ENCODE measurements at places on chromosomes 1 and 21. TPM values are rescaled to one million over a fixed set of nuclear protein-coding genes. Genes with fewer than 3 reads are reported as not detected.

Gene PROX1
- total RNA-seq, result 82.9 TPM

Gene AMY1B
- total RNA-seq, result not detected

Gene NHLH2
- total RNA-seq, result not detected

Gene CLDN19
- not detected for total RNA-seq

Gene AMY1A
- not detected for total RNA-seq

Gene NPL
- 6.1 TPM for total RNA-seq

Gene MYCL
- total RNA-seq, result 1.1 TPM

Gene TCP10L
- total RNA-seq, result 2.6 TPM

Gene TAL1
- 3.5 TPM for total RNA-seq

GRCh38 chr1:214840356-214840755 is 237.4 kb downstream of the CENPF start:
- no peak for DNase-seq

DNA sequence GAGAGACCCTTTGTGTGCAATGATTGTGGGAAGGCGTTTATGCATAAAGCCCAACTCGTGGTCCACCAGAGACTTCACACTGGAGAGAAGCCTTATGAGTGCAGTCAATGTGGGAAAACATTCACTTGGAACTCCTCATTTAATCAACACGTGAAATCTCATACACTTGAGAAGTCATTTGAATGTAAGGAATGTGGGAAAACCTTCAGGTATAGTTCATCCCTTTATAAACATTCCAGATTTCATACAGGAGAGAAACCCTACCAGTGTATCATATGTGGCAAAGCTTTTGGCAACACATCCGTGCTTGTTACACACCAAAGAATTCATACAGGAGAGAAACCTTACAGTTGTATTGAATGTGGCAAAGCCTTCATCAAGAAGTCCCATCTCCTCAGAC is 15.5 kb downstream of the ZNF684 start:
- no peak for DNase-seq

- no peak for DNase-seq
Measured at GRCh38 chr21:24046829-24047443, 1560.3 kb downstream of the MRPL39 start.

DNA sequence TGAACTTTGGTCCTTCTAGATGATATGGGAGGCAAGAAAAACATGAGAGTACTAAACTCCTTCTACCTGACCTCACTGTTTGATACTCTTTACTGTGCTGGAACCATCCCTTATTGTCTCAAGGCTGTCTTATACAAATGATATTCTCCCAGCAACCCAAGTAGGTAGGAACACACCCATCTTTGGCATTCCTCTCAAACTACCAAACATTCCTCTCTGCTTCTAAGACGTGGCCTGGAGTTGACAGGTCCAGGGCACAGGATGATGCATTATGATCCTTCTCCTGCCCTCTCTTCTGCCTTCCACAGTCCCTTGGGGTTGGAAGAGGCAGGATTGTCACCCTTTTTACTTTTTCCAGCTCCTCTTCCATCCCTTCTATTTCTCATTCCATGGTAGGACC is 90.5 kb downstream of the SPATA17 start:
- DNase-seq, result no peak

DNA sequence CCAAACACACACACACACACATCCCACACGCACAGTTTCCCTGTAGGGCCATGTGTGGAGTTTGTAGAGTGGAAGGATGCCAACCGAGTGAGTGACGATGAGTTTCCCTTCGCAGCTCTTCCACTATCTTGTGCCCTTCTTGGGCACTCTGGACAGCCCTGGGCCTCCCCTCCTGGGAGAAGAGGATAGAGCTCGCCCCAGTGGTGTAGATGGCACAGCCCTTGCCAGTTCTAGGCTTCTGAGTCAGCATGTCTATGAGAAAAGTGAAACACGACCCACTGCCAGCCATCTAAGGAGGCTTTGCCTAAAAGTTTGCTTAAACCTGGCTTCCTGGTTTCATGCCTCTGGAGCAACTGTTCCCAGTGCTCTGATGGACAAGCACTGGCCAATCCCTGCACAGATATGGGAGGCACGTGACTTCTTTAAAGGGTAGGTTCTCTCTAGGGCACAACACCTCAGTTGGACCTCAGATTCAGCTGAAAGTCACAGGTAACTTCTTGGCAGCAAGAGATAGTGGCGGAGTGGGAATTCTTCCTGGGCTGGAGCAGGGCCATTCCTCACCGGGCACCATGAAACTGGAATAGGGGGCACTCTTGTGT is 195.9 kb upstream of the GALNT2 start:
- no peak for DNase-seq

DNA sequence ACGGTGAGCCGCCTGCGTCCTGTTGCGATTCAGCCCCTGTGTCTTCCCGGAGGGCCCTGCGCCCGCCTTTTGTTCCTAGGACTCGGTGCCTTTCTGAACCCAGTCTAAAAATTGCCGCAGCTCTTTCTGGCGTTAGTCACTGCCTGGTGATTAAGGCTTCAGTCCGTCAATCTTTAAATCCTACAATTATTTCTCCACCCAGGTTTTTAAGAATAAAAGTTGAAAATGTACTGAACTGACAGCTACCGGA is 16.2 kb upstream of the PDXK start:
- no peak for DNase-seq

DNA sequence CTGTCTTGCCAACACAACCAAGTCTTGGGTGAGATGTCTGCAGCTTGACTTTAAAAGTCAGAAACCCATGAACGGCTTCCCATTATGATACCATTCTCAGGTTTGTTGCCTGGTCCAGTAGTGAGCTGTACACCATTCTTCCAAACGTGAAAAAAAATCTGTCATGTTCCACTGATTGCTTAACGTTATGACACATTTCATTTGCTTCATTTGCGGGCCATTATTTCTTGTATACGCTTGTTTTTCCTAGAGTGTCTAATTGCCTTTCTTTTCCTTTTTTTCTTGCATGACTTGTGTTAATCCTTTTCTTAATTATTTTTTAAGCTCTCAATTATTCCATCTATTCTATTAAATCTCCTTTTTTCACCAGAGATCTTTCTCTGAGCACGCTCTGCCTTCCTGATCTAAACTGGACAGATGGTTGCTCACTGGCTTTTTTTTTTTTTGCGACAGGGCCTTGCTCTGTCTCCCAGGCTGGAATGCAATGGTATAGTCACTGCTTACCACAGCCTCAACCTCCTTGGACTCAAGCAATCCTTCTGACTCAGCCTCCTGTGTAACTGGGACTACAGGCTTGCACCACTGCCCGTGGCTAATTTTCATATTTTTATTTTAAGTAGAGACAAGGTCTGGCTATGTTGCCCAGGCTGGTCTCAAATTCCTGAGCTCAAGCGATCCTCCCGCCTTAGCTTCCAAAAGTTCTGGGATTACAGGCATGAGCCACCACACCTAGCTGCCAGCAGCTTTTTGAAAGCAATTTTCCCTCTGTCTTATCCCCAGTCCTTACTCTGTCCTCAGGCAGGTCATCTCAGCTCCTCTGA is 31.7 kb upstream of the CAMTA1 start:
- DNase-seq, result no peak

DNA sequence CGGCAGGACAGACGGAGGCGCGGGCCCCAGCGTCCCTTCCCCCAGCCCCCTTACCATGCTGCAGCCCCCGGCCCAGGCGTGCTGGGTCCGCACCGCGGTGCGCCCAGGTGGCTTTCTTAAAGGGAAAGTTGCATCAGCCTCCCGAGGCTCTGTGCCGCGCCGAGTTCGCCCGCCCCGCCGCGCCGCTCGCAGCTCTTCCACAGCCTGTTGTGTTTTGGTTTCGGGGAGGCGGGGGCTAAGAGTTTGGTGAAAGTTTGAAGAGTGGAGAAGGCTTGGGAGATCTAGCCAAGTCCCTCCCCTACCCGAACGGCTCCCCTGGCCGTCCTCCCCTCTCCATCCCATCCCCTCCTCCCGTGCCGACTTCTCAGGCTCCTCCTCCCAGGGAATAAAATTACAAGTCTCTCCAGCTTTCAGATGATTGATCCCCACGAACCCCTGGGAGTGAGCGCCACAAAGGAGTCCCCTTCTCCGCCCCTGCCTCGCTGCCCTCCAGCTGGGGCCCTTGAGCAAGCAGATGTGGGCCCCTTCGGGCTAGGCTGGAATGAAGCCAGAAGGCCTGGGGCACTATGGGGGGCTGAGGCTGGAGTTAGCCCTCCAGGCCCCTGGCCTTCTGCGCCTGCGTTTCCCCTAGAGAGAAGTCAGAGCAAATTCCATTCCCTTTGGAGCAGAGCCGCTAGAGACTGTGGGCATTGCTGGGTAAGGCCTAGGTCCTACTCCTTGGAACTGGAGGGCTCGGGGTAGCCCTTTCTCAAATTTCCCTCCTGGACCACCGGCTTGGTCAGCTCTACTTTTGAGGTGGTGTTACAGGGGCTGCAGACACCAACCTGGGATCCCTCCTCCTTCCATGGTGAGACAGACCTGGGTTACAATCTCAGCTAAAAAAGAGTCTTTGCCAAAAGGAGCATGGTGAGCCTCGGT is at the start of gene SLC6A9:
Gene SLC6A9, minus strand, starts transcription at position 211 of the 918 bp plus-strand sequence. CDS start 7,185 bp downstream, outside the sequence.
- DNase-seq, result no peak

DNA sequence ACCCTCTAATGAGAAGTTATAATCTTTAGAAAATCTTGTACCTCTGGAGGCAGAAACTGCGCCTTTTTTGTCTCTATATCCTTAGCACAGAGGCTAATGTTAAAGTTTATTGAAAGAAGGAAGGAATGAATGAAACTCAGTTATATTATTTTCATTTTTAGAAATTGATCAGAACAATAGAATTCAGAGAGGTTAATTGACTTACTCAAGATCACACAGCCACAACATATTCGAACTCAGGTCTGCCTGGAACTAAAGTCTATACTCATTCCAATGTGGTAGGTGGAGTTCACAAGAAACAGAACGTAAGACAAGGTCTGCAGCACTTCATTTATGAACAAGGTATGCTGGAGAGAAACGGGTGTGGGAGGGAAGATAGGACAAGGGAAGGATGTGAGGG is 23.0 kb upstream of the ITPKB start:
- DNase-seq, result no peak

DNA sequence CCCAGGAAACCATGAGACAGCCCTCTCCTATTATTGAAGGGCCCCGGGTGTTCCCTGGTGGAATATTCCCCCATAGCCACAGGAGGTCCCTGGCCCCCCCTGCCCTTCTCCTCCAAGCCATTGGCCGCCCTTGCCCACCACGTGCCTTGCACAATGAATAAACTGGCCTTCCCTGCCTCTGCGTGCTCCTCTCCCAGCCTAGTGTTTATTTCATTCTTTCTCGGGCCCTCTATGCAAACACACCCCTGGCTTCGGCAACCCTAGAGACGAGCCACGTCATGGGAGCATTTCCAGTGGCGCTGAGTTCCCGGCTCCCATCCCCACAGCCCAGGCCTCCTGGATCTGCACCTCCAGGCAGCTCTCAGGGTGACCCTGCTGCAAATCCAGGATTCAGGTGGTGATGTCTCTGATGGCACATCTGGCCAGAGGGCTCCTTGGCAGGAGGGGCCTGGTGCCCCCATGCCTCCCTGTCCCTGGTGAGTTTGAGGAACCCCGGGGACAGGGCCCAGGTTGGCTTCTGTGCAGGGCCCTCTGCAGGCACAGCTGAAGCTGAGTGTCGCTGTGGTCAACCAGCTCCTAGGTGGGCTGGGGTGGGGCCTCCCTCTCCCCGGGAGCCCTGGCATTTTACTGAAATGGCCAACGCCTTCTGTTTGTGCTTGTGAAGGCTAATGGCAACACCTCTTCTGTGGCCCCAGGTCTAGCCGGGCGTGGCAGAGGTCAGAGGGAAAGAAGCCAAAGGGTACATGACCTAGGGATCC is 6.2 kb downstream of the KRTAP10-12 start:
- peak; percentile 50 for DNase-seq

DNA sequence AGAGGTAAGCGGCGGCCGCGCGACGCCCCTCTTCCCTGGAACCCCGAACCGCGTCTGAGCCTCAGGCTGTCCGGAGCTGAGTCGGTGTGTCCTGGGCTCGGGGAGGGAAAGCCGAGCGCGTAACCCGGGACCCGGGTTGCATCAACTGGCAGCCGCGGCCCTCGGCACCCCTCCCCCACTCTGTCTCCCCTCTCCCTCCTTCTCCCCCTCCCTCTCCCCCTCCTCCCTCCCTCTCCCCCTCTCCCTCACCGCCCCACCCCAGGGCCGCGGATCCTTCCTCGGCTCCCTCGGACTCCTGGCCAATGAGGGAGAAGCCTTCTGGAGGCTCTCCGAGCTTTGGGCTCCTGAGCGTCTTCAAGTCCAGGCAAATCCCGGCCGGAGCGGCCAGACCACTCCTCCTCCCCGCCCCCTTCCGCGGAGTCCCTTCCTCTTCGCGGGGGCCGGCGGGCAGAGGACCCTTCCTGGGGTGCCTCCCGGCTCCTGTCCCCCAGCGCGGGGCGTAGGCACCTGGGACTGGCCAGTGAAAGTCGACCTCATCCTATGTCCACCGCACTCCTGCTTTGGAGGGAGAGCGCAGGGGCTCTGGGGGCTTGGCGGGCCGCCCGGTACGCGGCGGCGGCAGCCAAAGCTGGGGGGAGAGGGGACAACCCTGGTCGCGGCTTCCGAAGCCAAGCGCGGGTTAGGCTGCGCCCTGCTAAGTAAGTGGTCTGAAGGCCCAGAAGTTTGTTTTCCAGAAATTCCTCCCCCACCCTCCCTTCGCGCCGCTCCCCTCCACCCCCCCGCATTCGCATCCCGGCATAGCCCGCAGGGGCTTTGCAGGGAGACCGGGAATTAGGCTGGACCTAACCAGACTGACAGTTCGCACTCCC is 850 bp downstream of the SESN2 start:
- peak; percentile 87 for DNase-seq

DNA sequence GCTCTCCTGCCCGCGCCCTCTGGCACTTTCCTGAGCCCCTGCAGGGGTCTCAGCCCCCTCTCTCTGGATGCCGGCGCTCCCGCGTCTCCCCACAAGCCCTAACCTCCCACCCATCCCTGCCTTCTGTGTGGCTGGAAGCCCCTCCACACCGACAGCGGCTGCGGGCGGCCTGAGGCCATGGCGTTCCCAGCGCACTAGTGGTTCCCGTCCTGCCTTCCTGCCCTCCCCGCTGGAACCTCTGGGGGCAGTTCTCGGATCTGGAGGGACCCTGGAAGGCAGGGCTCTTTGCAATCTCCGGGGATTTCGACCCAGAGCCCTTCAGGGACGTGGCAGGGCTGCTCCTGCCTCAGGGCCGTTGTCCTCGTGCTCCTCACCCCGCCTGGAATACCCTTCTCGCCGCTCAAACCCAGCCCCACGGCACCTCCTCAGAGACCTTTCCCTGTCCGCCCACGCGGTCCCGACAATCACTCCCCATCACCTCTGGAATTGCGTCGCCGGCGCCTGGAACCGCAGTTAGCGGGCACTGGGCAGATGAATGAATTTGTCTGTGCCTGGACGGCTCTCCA is 493 bp upstream of the ESPN start:
- no peak for DNase-seq

DNA sequence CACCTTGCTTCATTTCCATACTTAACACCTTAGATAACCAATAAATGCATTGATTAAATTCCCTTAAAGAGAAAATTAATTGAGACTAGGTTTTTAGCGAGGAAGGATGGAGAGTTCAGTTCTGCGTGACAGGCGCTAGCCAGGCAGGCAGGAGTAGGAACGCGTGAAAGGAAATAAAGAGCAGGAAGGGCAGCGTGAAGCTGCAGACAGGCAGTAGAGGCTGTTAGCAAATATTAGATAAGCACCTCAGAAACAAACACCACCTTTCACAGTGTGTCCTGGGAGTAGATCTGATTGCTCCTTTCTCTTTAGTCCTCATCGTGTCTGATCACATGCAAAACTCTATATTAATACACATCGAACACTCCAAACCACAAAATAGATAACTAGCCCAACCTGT is 282.7 kb upstream of the ADGRL2 start:
- no peak for DNase-seq

- no peak for DNase-seq
Measured at GRCh38 chr21:36218691-36219090, 62.1 kb downstream of the DOP1B start.

- no peak for DNase-seq
Measured at GRCh38 chr1:200262326-200262965, 147.4 kb downstream of the ZNF281 start.

GRCh38 chr1:201499795-201500669 is 6.9 kb downstream of the CSRP1 start:
- peak; percentile 73 for DNase-seq
